T-helper 22 cell (primary cell): ENCODE measurements at places on chromosomes 11 and 22.

DNA sequence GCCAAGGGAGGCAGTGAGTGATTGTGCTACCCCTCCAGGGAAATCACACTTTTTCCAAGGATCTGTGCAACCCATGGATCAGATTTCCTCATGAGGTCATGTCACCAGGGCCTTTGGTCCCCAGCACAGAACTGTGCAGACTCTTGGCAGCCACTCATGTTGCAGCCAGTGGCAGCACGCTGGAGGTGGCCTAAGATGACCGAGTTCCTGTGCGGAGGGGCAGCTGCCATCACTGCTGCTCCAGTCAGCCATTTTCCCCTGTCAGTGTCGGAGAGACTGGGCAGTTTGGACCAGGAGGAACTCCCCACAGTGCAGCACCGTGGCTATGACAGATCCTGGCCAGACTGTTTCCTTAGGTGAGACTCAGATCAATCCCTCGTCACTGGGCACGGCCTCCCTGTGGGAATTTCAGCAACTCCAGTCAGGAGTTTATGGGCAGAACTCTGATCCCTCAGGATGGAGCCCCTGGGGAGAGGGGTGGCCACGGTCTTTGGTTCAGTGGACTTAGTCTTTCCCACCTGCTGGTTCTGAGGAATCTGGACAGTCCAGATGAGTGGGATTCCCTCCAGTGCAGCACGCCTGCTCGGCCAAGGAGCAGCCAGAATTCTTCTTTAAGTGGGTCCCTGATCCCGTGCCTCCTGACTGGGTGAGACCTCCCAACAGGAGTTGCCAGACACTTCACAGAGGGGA, 194.6 kb upstream of the CARD18 start:
- DNase-seq: no peak

DNA sequence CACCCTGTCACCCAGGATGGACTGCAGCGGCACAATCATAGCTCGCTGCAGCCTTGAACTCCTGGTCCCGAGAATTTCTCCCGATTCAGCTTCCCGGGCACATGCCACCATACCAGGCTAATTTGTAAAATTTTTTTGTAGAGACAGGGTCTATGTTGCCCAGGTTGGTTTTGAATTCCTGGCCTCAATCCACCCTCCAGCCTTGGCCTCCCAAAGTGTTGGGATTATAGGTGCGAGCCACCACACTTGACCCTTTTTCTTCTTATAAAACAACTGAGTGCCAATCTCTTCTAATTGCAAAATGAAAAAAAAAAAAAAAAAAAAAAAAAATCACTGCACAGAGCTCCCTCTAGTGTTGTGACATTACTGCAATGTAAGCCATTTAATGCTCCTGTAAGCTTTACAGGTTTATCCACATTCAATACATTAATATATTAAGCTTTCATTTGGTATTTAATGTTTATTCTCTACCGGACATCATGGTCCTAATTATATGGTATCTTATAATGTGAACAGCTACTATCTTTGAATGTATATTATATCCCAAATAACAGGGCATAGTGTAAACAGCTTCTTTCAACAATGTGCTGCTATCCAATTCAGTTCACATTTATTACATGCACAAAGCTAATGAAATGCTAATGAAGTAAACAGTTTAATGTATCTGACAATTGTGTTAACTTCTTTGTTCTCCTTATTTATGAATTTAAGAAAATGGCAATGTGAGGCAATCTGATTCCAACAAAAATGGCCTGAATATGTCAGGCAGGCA, 44.6 kb downstream of the COPB1 start:
- DNase-seq: no peak

DNA sequence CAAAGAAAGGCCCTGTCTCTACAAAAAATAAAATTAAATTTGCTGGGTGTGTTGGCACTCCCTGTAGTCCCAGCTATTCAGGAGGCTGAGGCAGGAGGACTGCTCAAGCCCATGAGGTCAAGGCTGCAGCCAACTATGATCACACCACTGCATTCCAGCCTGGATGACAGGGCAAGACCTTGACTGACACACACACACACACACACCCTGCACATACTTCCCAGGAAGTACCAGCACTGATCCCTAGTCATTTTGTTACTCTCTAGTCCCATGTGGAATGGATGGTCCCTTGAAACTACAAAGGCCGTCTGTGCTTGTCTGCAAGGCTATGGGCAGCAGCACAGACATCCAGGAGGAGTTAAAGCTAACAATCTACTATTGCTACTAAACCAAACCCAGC, 59.7 kb upstream of the CYP2D6 start:
- DNase-seq: no peak

- no peak for DNase-seq
Observed at GRCh38 chr22:38345782-38346181, 28.5 kb upstream of the CSNK1E start.

GRCh38 chr11:74819400-74819799, 70.8 kb downstream of the RNF169 start:
- DNase-seq: no peak

DNA sequence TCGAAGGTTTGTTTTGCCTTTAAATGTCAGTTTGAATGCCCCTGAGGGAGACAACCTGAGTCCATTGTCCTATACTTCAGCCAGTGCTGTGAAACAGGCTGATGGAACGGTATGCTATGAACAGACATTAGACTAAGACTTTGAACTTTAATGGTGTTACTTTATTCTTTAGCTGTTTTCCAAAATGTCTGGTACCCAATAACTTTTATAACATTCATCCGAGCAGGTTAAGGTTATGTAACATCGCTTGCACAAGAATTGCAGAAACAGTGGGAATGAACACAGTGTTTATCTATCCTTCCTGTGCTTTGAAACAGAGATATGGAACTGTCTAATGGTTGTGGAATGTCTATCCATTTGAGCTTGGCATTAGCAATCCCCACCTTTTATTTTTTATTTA, 12.5 kb upstream of the PTS start:
- DNase-seq: no peak
